ENCODE measurements at places on chromosomes 7 and 10.
A peak's percentile ranks its signal among the peaks of the same experiment; 100 is the strongest.

GRCh38 chr7:42135728-42136127 lies 101.3 kb downstream of the GLI3 start:
- no peak for DNase-seq

- DNase-seq: no peak
Measured at GRCh38 chr7:111840528-111840927, 278.2 kb upstream of the IMMP2L start.

DNA sequence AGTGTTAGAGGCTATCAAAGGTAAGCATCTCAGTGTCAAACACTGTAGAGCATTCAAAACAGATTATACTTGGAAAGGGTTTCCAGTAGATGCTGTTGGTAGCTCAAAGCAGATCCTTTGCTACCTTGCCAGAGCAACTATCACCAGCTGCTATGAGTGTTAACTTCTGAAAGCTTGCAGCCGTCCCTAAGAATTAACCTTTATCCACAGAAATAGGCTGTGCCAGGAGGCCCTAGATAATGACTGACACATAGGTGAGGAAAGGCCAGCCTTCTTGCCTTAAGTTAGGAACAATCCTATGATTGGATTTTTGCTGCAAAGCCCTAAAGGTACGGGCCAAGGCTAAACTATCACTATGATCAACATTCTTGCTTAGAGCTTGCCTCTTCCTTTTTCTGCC lies 263.2 kb downstream of the DGKB start:
- DNase-seq: no peak

DNA sequence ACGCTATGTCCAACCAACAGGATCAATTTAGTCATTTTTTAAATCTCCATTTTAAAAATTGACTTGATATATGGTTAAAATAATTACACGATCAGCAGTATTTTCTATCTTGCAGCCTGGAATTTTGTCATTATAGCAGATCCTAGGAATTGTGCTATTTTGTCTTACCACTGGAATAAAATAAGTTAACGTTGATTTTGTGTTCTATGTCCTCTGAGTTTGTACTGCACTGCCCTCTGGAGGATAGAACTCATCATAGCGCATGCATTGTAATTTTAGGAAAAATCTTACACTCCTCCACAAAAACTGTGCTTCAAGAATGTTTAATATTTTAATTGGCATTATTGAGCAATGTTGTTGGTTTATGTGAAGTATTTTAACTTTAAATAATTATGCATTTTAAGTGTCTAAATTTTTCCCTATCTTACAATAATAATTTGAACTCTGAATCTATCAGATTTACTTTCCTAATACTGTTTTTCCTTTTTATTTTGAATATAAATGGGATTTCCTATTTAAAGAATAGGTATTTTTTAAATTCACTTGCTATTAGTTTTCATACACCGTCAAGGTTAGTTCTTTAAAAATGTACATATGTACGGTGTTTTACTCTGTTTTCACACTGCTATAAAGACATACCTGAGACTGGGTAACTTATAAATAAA lies 220.1 kb downstream of the PPP1R3A start:
- peak; percentile 63 for DNase-seq

GRCh38 chr7:132882714-132883428 lies 199.0 kb downstream of the CHCHD3 start:
- DNase-seq: no peak

GRCh38 chr10:6999232-6999925 lies 411.5 kb downstream of the SFMBT2 start:
- DNase-seq: no peak

- DNase-seq: no peak
Measured at GRCh38 chr7:15688911-15689310, 2.4 kb upstream of the MEOX2 start.

- no peak for DNase-seq
Measured at GRCh38 chr7:139106959-139107358, 2.6 kb downstream of the ZC3HAV1 start.

DNA sequence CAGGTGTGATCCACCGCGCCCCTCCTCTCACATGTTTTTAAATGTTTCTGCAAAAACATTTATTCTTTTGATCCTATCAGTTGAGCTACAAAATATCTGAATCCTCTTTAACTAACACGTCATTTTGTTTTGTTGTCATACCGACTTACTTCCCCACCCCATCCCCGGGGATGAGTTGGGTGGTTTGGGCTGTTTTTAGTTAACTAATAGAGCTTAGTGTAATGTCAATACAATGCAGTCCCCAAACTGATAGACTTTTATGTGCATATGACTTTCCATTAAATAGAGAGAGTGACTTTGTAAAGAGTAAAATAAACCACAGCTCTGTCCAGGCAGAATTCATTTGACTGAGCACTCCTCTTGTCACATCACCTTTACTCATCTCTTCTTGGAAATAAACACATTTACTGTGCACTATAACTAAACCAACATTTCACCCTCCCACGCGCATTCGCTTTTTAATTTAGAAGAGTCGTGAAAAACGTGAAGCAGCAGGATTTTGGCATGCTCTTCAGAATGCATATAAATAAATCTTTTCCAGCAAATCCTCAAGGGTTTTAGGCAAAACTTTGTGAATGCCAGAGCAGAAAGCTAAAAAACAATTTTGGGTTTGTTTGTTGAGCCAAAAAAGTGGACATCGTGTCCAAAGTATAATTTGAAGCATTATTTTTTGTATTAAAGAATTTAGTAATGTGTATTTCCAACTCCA lies 187.4 kb upstream of the MGMT start:
- DNase-seq: no peak

GRCh38 chr10:75470901-75471300 lies 39.5 kb downstream of the LRMDA start:
- no peak for DNase-seq

DNA sequence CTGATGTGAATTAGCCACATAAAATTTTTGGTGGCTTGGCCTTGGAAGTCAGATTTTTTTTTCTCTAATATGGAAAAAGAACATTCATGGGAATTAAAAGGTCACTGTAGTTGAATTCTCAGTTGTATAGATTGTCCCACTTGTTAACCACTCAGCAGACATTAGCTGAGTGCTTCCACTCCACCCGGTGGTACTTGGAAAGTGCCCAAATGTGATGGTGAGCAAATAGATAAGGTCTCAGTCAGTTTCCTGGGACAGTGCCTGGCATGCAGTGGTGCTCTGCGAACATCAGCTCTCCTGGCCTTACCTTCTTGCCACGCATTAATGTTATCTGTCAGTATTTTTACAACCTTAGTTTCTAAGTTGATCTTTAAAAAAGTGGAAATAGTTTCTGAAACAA lies 1.4 kb downstream of the ATP5F1C start:
- no peak for DNase-seq

DNA sequence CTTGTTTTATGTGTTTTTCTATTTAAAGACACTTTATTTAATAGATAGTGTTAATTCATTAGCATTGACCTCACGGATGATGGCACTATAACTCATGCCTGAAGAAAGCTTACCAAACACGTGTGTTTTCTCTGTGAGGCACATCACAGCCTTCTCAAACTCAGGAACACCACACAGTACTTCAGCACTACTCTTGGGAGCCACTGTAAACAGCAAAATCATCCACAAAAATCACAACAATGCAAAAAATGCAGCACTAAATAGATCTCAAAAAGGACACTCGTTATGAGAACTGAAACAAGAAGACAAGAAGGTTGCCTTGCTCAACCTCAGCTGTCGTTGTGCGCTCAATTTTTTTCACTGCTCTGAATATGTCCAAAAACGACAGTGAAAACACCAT lies 12.0 kb upstream of the PARP12 start:
- DNase-seq: no peak

DNA sequence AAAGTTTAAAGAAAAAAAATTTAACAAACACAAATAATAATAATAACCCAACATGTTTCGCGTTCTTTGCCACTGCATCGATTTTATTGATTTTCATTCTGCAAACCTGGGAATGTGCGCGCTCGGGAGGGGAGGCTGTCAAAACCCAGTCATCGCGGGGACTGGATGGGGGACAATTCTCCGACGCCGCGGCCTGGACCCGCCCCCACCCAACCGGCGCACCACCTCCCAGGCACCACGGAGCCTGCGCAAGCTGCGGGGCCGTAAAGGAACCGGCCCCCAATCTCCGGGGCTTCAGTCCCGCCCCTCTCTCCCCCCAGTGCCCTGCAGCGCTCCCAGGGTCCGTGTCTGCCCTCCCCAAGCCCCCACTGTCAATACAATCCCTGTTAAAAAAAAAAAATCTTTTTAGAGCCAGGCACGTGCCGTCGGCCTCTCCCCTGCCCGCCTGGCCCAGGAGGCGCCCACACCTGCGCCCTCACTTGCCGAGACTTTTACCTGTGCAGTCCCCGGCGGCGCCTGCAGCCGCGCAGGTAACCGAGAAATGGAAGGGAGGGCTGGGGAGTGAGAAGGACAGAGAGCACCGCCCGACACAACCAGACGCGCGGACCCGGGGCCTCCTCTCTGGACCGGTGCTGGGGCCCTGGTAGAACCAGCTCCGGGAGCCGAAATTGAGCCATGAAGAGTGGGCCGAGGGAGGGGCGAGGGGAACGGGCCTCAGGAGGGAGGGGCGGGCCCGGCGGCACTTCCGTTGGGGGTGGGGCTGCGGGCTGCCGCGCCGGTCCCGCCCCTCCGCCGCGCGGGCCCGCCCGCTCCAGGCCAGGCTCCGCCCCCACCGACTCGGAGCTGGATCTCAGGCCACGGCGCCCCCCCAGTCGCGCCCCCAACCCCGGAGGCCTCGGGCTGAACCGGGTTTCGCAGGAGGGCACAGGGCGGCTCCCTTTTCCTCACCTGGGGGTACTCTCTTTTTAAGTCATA lies 7.6 kb upstream of the ZNF503 start:
- no peak for DNase-seq

DNA sequence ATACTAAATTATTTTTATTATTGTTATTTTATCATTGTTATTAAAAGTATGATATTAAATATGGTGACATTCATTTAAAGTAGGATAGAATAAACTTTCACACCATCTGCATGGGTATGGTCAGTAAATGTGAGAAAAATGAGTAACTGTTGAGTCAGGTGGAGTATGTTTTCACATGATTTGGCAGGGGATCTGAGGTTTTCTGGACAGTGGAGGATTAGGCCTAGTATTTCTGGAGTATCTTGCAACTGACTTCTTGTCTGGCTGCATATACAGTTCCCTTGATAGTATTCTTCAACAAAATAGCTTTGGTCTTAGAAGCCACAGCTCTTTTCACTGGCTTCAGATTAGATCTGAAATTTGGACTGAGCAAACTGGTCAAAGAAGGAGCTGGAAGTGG lies 54.5 kb downstream of the GBF1 start:
- no peak for DNase-seq

GRCh38 chr7:8638076-8638475 lies 204.7 kb downstream of the NXPH1 start:
- DNase-seq: peak; percentile 99
